Stimulated activated CD8-positive, alpha-beta memory T cell treated with anti-CD3 and anti-CD28 coated beads, Interleukin-7, amount 100 ng/mL, for 24 hours (primary cell): ENCODE measurements at places on chromosomes 12 and 14.

DNA sequence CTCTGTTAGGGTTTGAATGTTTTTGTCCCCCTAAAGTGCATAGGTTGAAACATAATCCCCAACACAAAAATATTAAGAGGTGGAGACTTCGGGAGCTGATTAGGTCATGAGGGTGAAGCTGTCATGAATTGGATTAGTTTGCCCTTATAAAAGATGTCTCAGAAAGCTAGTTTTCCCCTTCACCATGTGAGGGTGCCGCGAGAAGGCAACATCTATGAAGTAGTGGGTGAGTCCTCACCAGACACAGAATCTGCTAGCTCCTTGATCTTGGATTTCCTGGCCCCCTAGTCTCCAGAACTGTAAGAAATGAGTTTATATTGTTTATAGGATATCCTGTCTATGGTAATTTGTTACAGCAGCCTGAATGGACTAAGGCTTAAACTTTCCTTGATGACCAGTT is 301.5 kb upstream of the ATP2B1 start:
- no peak for DNase-seq

DNA sequence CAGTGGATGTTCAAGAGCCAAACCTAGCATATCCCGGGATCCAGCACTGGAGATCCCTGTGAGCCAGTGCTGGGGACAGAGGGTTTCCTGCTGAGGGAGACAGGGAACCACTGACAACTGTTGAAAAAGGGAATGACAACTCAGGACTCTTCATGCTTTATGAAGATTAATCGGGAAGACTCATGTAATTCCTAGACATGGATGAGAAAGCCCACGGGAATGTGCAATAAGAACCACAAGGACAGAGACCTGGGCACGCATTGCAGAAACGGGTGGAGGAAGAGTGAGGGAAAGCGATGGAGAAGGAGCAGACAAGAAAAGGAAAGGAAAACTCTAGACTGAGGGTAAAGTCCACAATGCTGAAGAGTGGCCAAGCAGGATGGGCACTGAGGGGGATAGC is 296.0 kb downstream of the PCNX1 start:
- DNase-seq: no peak

GRCh38 chr14:74507840-74508239 is 14.3 kb downstream of the ISCA2 start:
- no peak for DNase-seq

DNA sequence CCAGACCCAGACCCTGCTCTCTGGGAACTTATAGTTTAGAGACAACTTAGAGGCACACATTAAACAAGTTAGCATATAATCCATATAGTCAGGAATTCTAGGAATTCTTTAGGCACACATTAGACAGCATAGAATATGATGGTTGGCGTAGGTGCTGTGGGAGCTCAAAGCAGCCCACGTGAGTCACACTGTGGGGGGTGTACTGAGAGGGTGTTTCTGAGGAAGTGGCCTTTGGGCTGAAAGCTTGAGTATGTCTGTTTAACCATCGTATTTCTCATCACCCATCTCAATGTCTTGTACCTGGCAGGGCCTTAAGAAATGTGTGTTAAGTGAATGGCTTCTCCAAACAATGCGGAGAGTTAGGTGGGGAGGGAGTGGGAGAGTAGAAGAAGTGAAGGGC is 67.2 kb downstream of the TMEM30B start:
- DNase-seq: no peak

- DNase-seq: no peak
These were observed 181.7 kb downstream of the NPAS3 start for GRCh38 chr14:33120341-33120740.

GRCh38 chr14:45838597-45838996 is 585.6 kb upstream of the MIS18BP1 start:
- no peak for DNase-seq

GRCh38 chr14:58055497-58056010 is 96.5 kb downstream of the ARMH4 start:
- no peak for DNase-seq

DNA sequence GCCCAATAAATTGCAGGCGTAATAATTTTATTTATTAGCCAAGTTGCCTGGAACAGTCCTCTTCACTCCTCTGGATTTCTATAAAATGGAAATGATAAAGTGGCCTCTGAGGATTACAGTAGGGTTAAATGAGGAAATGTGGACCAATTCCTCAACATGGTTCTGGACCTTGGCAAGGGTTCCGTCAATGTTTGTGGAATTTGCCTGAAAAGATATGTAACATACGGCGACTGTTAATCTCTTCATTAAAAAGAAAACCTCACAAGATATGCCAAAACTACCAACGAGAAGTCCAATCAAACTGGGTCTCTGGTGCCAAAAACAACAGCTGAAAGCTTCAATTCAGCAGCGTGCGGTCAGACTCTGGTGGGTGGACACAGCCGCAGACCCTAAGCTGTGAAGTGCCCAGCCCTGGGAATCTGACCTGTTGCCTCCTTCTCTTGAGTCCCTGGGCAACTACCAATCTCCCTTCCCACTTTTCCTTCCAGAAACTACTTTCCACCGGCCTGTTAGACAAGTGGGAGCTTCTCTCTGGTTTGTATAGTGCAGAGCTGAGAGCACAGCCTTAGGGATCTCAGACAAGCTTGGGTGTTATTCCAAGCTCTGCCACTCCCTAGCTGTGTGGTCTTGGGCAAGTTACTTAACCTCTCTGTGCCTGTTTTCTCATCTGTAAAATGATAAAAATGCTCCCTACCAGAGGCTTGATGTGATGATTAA is 190.5 kb upstream of the GSC start:
- DNase-seq: no peak

DNA sequence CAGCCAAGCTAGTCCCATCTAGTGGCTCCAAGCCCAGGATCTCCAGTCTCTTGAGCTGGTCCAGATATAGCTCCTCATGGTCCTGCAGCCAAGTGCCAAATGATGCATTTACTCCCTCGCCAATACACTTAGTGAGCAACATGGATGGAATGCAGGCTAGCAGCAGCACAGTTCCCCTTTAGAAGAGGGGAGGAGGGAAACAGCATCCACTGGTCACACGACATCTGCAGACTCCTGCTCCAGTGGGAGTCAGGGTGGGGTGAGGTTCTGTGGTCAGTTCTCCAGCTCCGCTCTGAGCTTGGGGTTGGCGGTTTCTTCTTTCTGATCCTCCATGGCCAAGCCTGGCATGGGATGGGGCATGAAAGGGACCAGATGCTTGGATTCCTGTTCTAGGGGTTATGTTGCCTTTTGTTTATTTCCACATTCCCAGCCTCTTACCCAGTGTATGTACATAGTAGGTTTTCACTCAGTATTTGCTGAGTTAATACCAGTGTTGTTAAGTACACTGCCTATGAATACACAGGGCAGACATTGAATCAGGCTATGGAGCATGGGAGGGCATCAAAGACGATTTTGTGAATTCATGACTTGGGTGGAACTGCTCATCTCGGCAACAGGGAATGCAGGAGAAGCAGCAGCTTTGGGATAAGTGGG is 57.3 kb downstream of the GALNT16 start:
- no peak for DNase-seq

DNA sequence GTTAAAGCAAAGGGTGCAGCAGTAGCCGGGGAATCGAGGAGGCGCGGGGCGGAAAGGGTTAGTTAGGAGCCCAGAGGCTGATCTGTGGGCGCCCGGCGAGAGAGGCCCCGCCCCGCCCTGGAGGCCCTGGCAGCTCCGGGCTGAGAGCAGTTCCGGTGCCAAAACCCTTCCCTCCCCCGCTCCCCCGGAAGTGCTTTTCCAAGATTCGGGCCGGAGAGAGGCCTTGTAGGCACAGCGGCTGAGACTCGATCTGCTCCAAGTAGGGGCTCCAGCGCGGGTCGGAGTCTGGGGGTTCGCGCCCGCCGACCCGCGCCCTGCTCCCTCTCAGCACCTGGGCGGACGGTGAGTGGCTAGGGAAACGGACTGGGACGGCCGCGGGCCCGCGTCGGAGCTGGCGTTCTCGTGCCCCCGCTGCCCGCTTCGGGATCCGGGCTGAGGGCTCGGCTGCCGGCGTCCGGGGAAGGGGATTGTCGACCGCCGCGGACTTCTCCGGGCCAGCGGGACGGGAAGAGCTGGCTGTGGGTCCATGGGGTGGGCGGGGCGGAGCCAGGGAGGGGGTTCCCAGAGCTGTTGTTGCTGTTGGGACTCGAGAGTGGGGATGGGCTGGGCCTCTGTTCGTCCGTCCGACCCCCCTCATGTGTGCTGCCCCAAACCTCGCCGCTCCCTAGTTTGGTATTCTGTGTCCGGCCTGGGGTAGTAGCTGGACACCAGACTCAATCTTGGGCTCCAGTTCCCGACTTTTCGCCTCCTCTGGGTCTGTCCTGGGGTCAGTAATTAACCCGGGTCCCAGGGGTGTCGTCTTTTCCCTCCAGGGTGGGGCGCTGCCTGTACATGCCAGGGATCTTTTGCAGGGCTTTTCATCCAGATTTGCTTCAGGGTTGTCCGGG is at the start of gene FRS2:
FRS2 (plus strand) TSS at position 200 of the 887 bp plus-strand sequence. CDS start 98,643 bp downstream, outside the sequence.
- peak; percentile 76 for DNase-seq

DNA sequence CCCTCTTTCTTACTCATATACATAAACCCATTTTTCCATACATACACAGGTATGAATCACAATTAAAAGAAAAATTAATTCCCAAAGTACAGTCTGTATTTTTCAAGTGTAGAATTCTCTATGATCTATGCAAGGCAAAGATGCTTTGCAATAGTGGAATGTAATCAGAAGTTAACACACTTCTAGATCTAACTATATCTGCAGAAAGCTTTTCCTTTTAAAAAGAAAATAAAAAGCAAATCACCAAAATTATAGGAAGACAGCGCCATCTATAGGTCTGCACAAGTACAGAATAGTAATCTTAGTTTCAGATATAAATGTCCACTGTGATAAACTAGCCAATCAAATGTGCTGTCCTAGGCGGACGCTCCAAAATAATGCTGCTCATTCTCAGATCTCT is 22.0 kb downstream of the SLC25A21 start:
- DNase-seq: no peak

- no peak for DNase-seq
These were observed 244.0 kb downstream of the BCL11B start for GRCh38 chr14:99028041-99028440.

DNA sequence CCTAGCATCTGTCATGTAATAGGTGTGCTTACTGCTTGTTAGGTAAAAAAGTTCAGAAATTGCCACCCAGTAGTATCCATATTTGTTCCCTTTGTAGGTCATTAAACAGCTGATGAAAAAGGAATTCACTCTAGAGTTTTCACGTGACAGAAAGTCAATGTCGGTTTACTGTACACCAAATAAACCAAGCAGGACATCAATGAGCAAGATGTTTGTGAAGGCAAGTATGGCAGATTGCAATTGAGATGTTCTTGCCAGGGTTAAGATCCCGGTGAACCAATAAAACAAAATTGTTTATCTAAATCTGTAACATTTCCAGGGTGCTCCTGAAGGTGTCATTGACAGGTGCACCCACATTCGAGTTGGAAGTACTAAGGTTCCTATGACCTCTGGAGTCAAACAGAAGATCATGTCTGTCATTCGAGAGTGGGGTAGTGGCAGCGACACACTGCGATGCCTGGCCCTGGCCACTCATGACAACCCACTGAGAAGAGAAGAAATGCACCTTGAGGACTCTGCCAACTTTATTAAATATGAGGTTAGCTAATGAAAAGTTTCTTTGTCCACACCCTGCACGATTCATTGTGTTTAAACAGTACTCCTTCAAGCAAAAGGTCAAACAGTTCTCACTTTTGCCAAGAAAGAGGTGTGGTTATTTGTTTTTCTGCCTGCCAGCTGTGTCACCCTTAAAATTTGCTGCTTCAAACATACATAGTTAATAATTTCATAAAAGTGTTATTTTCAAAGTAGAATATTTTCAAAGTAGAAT is 58.3 kb downstream of the ATP2A2 start:
- no peak for DNase-seq

DNA sequence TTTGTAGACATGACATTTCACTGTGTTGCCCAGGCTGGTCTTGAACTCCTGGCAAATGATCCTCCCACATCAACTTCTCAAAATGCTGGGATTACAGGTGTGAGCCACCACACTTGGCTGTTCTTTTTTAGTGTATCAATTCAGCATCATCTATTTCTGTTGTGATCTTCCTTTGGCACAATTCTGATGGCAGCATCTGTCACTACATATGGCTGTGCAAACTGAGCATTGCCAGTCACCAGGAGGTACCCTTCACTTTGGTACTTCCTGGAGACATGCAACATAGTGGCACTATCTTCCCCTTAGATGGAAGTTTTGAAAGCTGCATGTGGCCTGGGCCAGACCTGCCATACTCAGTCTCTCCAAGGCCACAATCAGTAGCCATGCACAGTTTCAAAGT is 467.1 kb upstream of the TMPO start:
- DNase-seq: no peak

- no peak for DNase-seq
These were observed 153.9 kb upstream of the RMST start for GRCh38 chr12:97308576-97309198.

- no peak for DNase-seq
These were observed 116.3 kb downstream of the DPF3 start for GRCh38 chr14:72777636-72778035.

GRCh38 chr12:120735181-120735580 is 9.6 kb downstream of the ACADS start:
- no peak for DNase-seq

DNA sequence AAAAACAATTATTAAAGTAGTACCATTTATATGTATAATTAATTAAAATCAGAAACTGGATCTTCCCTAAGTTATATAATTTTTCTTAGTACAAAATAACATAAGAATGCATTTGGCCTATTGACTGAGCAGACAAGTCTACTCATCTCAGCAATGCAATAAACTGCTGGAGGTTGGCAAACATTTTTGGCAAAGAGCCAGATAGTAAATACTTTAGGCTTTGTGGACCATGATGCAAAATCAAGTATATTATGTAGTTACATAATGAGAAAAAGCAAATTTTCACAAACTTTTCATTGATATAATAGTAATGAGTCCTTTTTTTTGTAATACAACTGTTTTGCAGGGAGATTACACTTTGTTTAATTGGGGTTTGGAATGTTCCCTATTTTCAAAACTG is 30.9 kb downstream of the ERGIC2 start:
- no peak for DNase-seq

GRCh38 chr12:105279460-105280056 is 43.6 kb upstream of the APPL2 start:
- DNase-seq: no peak

DNA sequence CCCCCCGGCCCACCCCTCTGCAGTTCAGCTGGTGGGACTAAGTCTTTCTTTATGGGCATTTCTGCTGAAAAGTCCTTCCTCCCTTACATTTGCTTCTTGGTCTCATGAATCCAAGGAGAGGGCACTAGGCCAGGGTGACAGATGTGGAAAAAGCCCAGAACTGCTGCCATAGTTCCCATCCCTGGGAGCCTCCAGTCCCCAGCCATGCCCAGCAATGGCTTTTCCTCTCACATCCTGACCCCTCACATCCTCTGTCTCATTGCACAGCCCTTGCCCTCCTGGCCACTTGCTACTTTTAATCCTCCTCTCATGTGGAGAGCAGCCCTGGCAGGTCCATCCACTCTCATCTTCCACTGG is 122.5 kb downstream of the ZFP36L1 start:
- no peak for DNase-seq

DNA sequence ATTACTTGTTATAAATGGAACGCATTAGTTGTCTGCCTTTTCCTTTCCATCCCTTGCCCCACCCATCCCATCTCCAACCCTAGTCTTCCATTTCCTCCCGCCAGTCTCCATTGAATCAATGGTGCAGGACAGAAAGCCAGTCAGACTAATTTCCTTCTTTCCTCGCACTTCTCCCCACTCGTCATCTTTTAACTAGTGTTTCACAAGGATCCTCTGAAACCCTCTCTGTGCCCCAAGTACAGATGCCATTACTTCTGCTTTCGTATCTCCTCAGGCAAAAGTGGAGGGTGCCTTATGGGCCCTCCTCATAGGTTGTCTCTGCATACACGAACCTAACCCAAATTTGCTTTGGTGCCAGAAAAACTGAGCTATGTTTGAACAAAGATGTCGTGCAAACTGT is 4.2 kb downstream of the DAZAP2 start:
- no peak for DNase-seq
